ENCODE measurements at places on chromosomes 6 and 20.

GRCh38 chr6:26158076-26158580, 70.9 kb downstream of the HFE start:
- peak; percentile 75 for DNase-seq

- no peak for DNase-seq
These were observed 53.1 kb downstream of the RBM24 start for GRCh38 chr6:17334265-17334664.

DNA sequence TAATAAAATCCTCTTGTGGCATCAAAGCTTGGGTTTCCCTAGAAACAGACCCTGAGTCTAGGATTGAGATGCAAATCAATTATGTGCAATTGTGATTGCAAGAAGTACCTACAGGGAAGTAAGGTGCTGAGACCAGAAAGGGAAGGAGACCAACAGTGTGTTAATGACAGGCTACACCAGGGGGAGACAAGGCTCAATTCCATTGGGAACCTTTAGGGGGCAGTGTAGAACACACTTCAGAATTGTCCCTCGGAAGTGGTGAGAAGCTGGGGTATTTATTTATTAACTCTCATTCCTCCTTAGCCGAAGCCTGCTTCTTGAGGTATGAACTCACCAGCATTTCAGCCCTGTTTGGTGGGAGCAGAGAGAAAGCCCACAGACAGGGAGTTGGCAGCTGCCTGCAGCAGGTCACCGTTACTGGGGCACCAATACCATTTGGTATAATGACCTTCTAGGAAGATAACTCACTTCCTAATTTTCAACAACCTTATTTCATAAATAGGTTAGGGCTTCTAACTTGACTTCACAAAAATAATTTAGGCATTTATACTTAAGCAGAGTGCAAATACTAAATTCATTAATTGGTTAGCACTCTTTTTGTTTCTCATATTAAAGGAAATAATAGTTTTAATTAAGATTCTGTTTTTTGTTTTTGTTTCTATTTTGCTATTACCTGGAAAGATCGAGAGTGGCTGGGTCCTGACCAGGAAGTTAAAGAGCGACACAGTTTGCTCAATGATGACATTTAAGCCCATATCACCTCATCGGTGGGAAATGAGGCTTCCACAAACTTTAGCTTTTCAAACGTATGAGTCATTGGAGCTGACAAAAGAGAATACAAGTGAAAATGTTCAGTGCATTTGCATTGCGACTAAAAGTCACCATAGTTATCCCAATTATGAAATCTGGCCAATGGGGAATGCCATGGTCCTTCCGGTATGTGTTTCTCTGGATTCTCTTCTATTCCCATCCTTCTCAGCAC, 94.8 kb downstream of the BTBD3 start:
- no peak for DNase-seq

DNA sequence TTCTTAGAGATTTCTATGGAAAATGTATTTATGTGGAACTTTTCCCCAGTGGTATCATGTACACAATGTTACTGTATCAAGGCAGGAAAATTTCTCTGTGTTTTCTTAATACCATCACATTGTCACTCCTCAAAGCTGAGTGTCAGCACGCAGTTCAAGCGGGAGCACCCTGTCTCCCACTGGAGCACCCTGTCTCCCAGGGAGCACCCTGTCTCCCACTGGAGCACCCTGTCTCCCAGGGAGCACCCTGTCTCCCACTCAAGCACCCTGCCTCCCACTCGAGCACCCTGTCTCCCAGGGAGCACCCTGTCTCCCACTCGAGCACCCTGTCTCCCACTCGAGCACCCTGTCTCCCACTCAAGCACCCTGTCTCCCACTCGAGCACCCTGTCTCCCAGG, 51.3 kb downstream of the PSMG4 start:
- DNase-seq: no peak

- DNase-seq: no peak
These were observed 23.2 kb upstream of the TXNDC5 start for GRCh38 chr6:7933794-7934193.

DNA sequence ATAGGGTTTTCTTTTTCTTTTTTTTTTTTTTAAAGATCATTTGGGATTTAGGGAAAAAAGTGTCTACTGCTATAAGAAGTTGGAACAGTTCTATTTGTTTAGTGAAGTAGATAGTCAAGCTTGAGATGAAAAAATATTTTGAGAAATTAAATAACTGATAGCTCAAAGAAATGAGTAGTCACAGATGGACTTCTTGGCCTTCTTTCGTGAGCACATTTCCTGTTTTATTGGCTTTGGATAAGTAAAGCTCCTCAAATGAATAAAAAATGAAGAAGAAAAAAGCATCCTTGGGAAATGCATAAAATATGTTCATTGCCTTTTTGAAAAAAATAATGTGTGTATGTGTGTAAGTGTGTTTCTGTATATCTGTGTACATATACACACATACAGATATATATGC, 515.9 kb downstream of the GRIK2 start:
- no peak for DNase-seq

DNA sequence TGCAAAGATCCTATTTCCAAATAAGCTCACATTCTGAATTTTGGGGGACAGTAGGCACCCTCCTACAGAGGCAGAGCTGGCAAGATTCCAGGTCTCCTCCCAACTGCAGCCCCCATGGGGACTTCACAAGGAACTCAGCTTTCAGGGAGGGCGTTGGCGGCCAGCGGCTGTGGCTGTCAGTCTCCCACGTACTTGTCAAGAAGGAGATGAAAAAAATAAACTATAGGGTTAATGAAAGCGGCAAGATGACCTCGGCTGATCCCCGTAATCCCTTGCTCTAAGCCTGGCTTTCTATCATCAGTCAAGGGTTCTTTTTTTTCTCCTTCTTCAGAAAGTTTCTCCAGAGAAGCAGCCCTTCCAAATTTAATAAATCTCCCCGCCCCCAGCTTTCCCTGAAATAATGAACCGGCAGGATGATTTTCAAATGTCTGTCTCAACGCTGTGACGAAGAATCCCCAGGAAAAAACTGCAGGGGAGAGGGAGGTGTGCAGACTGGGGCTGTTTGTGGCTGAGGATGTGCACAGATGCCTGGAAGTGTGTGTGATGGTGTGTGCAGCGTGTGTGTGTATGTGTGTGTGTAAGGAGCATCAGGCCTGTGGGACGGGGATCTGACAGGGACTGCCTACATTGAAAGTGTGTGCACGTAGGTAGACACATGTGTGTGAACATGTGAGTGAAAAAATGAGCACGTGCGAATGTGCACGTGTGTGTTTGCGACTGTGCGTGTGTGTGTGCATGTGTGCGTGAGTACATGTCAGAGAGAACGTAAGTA, 78.7 kb downstream of the SLC2A10 start:
- no peak for DNase-seq

- no peak for DNase-seq
These were observed 2.5 kb downstream of the LRRC1 start for GRCh38 chr6:53797304-53797703.

GRCh38 chr20:46583411-46584214, 33.2 kb upstream of the OCSTAMP start:
- no peak for DNase-seq
